GM23338 (cell line): ENCODE measurements at places on chromosomes 13 and 19. TPM values are rescaled to one million over a fixed set of nuclear protein-coding genes. Genes with fewer than 3 reads are reported as not detected.

The KLHL1 gene
- not detected in 2 replicates for polyA plus RNA-seq

The KHSRP gene
- 129 and 144 TPM in 2 replicates for polyA plus RNA-seq

The OR7C1 gene
- 0.03 TPM in 2 replicates for polyA plus RNA-seq

The RFPL4A gene
- not detected in 2 replicates for polyA plus RNA-seq

The NDUFS7 gene
- polyA plus RNA-seq = 201 and 203 TPM in 2 replicates

The CD79A gene
- 0.27 and 0.47 TPM in 2 replicates for polyA plus RNA-seq

The PRTN3 gene
- 0.68 and 0.87 TPM in 2 replicates for polyA plus RNA-seq

The LPAR6 gene
- polyA plus RNA-seq = 1.9 and 2.1 TPM in 2 replicates

The PRR22 gene
- 1.2 TPM in 2 replicates for polyA plus RNA-seq

The ZNF224 gene
- 5.9 and 9.4 TPM in 2 replicates for polyA plus RNA-seq

The ZNF836 gene
- polyA plus RNA-seq = 9.8 and 11.8 TPM in 2 replicates

The SHISA2 gene
- 17.9 and 18.2 TPM in 2 replicates for polyA plus RNA-seq

The SIGLEC14 gene
- polyA plus RNA-seq = 0.10 TPM in 1 of 2 replicates, not detected in the other

The LYL1 gene
- polyA plus RNA-seq = 0.77 and 1.2 TPM in 2 replicates

The CRB3 gene
- 11.8 and 16.6 TPM in 2 replicates for polyA plus RNA-seq

The PIN1 gene
- 112 and 127 TPM in 2 replicates for polyA plus RNA-seq

The ARHGAP33 gene
- polyA plus RNA-seq = 10.3 and 11.6 TPM in 2 replicates

The KIR2DL3 gene
- not detected in 2 replicates for polyA plus RNA-seq

The MISP gene
- polyA plus RNA-seq = 0.27 and 0.40 TPM in 2 replicates

The LRRC25 gene
- polyA plus RNA-seq = 0.14 and 0.24 TPM in 2 replicates
